ENCODE measurements at places on chromosomes 7 and 10. TPM values are rescaled to one million over a fixed set of nuclear protein-coding genes. Genes with fewer than 3 reads are reported as not detected.

DNA sequence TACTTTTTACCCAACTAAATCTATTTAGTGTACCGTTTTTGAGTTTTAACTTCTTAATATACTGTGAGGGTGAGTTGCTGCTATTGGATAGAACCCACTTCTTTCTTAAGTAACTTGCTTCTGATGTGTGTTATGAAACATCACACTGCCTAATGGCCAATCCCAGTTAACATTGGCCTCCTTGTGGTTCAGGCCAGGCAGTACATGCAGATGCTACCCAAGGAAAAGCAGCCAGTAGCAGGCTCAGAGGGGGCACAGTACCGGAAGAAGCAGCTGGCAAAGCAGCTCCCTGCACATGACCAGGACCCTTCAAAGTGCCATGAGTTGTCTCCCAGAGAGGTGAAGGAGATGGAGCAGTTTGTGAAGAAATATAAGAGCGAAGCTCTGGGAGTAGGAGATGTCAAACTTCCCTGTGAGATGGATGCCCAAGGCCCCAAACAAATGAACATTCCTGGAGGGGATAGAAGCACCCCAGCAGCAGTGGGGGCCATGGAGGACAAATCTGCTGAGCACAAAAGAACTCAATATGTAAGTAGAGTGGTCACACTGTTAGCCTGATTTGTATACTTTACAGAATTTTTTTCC is 39.7 kb downstream of the TES start:
- no peaks in the 10 kb centered on the region for H3K4me1 ChIP-seq
- no peak overlapping the region for H3K4me3 ChIP-seq
- H3K27ac ChIP-seq: no peak overlapping the region
- H3K36me3 ChIP-seq: peaks cover 66% of the 10 kb centered on the region

- no peaks in the 10 kb centered on the region for H3K27me3 ChIP-seq
- peaks cover 84% of the 10 kb centered on the region for H3K36me3 ChIP-seq
- no peak for DNase-seq
- H3K4me3 ChIP-seq: no peak overlapping the region
- H3K4me1 ChIP-seq: peaks cover 26% of the 10 kb centered on the region
These were observed 171.9 kb downstream of the ARID5B start for GRCh38 chr10:62073429-62073828.

GRCh38 chr10:124724279-124725027 is 19.7 kb downstream of the FAM53B start:
- no peak overlapping the region for H3K4me3 ChIP-seq
- no peak for DNase-seq
- H3K4me1 ChIP-seq: peaks cover 96% of the 10 kb centered on the region
- H3K36me3 ChIP-seq: peaks cover 29% of the 10 kb centered on the region

DNA sequence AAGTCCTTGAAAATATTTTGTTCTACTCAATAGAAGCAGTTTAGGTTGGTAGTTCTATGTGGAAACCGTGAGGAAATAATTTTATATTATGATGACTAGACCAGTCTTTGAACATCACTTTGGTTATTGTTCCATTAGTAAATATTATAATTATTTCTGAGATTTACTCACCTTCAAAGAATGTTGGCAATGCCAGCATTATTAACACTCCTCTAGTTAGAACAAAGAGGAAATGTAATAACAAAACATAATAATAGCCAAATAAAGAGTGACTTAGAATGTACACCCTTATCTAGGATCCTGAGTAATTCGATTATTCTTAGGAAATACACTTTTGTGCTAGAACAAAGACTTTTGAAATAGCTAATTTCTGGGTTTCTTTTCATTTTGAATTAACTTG is 121.1 kb downstream of the CFTR start:
- H3K4me1 ChIP-seq: no peaks in the 10 kb centered on the region
- no peaks in the 10 kb centered on the region for H3K36me3 ChIP-seq
- H3K27me3 ChIP-seq: no peaks in the 10 kb centered on the region

DNA sequence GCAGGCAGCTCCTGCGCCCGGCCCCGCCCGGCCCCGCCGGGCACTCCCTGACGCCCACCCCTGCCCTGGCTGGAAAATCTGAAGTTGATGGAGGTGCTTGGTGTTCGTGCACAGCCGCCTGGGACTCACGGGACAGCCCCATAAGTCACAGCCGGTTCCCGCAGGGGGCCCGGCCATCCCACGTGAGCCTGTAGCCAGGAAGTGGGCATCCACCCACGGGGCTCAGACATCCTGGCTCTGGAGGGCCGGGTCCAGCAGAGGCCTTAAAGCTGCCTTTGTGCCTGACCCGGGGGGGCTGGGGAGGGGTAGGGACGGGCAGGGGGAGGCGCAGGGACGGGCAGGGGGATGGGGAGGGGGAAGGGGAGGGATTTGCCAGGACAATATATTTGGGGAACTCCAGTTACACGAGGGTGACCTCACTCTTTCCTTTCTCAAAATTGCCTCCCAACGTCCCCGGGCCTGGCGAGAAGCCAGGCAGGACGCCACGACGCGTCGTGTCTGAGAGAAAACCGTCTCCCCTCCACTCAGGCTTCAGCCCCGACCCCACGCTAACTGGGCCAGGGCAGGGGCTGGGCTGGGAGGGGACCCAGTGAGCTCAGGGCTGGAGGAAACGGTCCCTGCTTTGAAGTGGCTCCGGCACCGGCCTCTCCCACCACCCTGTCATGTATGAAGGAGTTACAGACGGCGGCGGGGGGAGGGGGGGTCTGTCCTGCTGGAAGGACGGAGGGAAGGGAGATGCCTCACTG is 82.1 kb upstream of the PDGFA start:
- peaks cover 48% of the 10 kb centered on the region for H3K4me1 ChIP-seq
- H3K36me3 ChIP-seq: peaks cover 2% of the 10 kb centered on the region
- DNase-seq: peak; percentile 84
- no peaks in the 10 kb centered on the region for H3K27me3 ChIP-seq

- H3K27me3 ChIP-seq: no peaks in the 10 kb centered on the region
- no peak within 1 kb of the TSS for H3K4me3 ChIP-seq
- DNase-seq: no peak
- H3K4me1 ChIP-seq: no peaks in the 10 kb centered on the region
These were observed at the start of gene ASB4 for GRCh38 chr7:95485391-95486123. Gene ASB4 (plus strand): TSS chr7:95485943. CDS start chr7:95485972, 29 bp downstream.

GRCh38 chr7:98319176-98319575 is 37.7 kb downstream of the BRI3 start:
- peaks cover 7% of the 10 kb centered on the region for H3K27me3 ChIP-seq
- no peak overlapping the region for H3K27ac ChIP-seq
- no peaks in the 10 kb centered on the region for H3K36me3 ChIP-seq
- H3K4me1 ChIP-seq: peaks cover 24% of the 10 kb centered on the region

DNA sequence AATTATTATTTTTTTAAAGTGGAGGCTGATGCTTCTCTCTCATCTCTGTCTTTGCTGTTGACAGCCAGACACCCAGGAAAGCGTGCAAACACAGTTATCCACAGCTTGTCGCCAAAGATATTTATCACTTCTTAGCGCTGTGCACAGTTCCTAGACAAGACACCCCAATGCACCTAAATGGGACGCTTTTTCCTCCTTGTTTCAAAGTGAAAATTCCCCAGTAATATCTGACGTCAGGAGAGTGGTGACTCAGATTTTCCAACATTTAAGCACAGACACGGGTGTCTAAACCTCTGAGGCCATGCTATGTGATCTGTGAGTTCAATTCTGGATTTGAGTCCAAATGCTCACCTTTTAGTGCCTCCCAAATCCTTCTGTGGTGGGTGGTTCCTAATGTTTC is 151.6 kb downstream of the EMX2 start:
- no peaks in the 10 kb centered on the region for H3K27me3 ChIP-seq
- H3K4me1 ChIP-seq: no peaks in the 10 kb centered on the region
- no peak overlapping the region for H3K27ac ChIP-seq
- H3K36me3 ChIP-seq: no peaks in the 10 kb centered on the region

GRCh38 chr10:84175436-84175835 is 1.8 kb downstream of the GPR15LG start:
- H3K4me3 ChIP-seq: no peak overlapping the region
- peaks cover 52% of the 10 kb centered on the region for H3K4me1 ChIP-seq
- no peak for DNase-seq

DNA sequence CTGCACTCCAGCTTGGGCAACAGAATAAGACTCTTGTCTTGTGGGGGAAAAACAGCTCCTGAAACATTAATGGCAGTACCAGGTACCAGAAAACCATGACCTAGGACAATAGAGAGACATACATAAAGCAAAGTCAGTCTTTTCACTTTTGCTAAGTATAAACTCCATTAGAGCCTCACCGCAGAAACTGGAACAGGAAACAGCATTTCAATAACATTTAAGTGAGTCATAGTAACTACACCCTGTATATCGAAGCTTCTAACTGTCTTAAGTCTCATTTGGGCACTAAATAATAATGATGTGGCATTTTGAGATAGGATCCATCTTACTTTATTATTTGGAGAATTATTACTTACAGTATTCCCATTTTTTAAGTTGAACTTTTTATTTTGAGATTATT is 517.8 kb upstream of the CELF2 start:
- no peak overlapping the region for H3K27ac ChIP-seq
- H3K4me3 ChIP-seq: no peak overlapping the region
- H3K36me3 ChIP-seq: no peaks in the 10 kb centered on the region
- H3K4me1 ChIP-seq: no peaks in the 10 kb centered on the region
- H3K27me3 ChIP-seq: no peaks in the 10 kb centered on the region

DNA sequence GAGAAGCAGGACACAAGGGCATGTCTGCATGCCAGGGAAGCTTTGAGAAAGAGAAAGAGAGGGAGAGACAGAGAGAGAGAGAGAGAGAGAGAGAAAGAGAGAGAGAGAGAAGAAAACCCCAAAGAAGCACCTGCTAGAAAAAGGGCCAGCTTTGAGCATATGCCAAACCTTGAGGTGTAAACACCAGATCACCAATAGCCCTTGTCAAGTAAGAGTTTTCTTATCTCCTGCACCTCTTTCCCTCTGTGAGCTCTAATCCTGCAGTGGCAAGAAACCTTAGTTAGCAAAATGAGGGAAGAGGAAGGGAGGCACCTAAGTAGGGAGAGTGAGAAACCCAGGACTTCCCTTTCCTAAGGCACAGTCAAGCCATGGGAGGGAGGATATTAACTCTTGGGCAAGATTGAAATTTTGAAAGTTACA is 11.3 kb upstream of the TRDMT1 start:
- no peak overlapping the region for H3K27ac ChIP-seq
- DNase-seq: no peak
- H3K4me3 ChIP-seq: no peak overlapping the region
- H3K27me3 ChIP-seq: no peaks in the 10 kb centered on the region

DNA sequence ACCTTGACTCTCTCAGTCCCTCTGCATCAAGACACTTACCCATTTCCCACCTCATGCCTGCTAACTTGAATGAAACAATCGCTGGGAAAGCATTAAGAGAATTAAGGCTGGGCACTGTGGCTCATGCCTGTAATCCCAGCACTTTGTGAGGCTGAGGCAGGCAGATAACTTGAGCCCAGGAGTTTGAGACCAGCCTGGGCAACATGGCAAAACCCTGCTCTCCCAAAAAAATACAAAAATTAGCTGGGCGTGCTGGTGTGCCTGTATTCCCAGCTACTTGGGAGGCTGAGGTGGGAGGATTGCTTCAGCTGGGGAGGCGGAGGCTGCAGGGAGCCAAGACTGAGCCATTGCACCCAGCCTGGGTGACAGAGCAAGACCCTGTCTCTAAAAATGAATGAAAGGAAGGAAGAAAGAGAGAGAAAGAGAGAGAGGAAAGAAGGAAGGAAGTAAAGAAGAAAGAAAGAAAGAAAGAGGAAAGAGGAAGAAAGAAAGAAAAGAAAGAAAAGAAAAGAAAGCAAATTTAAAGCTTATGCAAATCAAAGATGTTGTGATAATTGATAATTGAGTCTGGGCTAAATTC is 646 bp downstream of the SERPINE1 start:
- H3K27me3 ChIP-seq: no peaks in the 10 kb centered on the region
- DNase-seq: no peak
- H3K27ac ChIP-seq: no peak overlapping the region

GRCh38 chr7:106170651-106171050 is 58.5 kb upstream of the SYPL1 start:
- H3K27me3 ChIP-seq: no peaks in the 10 kb centered on the region
- H3K4me1 ChIP-seq: no peaks in the 10 kb centered on the region
- H3K4me3 ChIP-seq: no peak overlapping the region
- H3K27ac ChIP-seq: no peak overlapping the region
- no peaks in the 10 kb centered on the region for H3K36me3 ChIP-seq

DNA sequence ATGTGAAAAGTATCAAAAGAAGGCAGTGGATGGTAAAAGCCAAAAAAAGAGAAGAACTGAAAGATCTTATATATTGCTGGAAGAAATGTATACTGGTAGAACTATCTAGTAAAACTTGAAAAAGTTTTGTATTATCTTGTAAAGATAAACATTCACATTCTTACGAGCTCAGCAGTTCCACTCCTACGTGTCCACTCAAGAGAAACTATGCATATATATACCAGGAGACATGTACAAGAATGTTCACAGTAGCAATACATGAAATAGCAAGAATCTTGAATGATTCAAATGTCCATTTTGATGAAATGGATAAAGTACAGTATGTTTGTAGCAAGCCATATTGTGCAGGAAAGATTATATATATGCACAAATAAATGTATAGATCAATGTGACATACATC is 155.0 kb downstream of the RNF133 start:
- no peak overlapping the region for H3K4me3 ChIP-seq

DNA sequence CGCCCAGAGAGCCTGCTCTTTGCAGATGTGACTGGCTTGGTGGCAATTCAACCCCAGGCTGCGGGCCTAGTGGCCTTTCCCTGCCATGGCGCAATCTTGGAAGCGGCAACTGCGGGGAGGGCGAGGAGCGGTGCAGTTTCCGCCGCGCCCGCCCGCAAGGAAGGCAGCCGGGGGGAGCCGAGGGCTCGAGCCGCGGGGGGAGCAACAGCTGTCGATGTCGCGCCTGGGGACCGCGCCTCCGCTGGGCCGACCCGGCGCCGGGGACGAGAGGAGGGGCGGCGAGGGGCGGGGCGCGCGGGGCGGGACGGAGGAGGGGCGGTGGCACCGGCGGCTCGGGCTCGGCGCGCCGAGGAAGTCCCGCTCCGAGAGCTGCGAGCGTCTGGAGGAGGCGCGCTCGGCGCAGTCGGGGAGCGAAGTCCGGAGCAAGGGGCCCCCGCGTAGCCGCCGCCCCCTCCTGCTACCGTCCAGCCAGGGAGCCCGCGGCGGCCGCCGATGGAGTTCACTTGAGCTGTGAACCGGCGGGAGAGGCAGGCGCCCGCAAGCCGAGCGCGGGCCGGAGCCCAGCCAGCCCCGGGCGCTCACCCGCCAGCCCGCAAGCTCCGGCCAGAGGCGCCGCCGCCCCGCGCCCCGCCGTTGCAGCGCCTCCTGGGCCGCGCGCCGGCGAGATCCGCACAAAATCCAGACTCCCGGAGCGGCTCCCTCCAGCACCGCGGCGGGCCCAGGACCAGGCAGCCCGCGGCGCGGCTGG is 438.1 kb upstream of the GALNT17 start:
- no peaks in the 10 kb centered on the region for H3K36me3 ChIP-seq
- peak overlapping the region; percentile 71 for H3K4me3 ChIP-seq
- H3K27me3 ChIP-seq: no peaks in the 10 kb centered on the region
- DNase-seq: peak; percentile 58
- peaks cover 15% of the 10 kb centered on the region for H3K4me1 ChIP-seq
- H3K27ac ChIP-seq: no peak overlapping the region

GRCh38 chr10:62305813-62306212 is 37.2 kb upstream of the RTKN2 start:
- no peak overlapping the region for H3K27ac ChIP-seq
- H3K36me3 ChIP-seq: no peaks in the 10 kb centered on the region
- DNase-seq: no peak
- H3K4me1 ChIP-seq: peaks cover 18% of the 10 kb centered on the region
- H3K27me3 ChIP-seq: no peaks in the 10 kb centered on the region

- no peak overlapping the region for H3K4me3 ChIP-seq
- H3K4me1 ChIP-seq: no peaks in the 10 kb centered on the region
- no peaks in the 10 kb centered on the region for H3K27me3 ChIP-seq
- no peak for DNase-seq
These were observed 41.0 kb upstream of the DNAAF5 start for GRCh38 chr7:685540-685939.

SGPL1 gene
- polyA plus RNA-seq: 9.1 TPM

AZGP1 gene
- not detected for polyA plus RNA-seq

CALHM3 gene
- polyA plus RNA-seq: not detected

STRIP2 gene
- 0.09 TPM for polyA plus RNA-seq

GHRHR gene
- not detected for polyA plus RNA-seq

OR2A7 gene
- polyA plus RNA-seq: 3.6 TPM

SFRP5 gene
- not detected for polyA plus RNA-seq
